ENCODE measurements at places on chromosomes 4 and X.

DNA sequence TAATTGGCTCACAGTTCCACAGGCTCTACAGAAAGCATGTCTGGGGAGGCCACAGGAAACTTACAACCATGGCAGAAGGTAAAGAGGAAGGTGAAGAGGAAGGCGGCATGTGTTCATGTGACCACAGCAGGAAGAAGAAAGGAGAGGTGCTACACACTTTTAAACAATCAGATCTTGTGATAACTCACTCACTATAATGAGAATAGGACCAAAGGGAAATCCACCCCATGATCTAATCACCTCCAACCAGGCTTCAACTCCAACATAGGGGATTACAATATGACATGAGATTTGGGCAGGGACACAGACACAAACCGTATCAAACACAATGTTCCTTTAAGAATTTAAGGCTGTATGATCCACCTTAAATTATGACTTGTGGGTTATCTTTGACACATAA is 10.5 kb upstream of the PGM2 start:
- no peak for DNase-seq

- DNase-seq, result no peak
Observed at GRCh38 chr4:18252052-18252451, 230.5 kb upstream of the LCORL start.

DNA sequence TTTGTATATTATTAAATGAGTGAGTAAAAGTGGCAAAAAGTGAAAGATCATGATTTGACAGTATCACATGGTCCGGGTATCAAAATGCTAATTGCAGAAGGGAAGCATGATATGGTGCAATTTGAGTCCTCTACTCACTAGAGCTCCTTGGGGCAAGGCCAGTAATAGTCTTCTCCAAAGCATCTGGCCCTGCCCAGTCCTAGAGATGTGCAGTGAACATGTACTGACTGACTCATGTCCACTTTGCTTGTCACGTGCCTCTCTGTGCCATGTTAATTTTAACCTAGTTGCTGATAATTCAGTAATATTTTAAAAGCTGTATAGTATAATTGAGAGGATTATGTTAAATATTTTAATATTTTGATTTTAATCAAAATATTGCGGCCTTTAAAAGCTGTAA is 54.6 kb upstream of the TENM3 start:
- peak; percentile 47 for DNase-seq

- DNase-seq, result peak; percentile 70
Observed at GRCh38 chr4:140300271-140300970, 73.0 kb upstream of the SCOC start.

DNA sequence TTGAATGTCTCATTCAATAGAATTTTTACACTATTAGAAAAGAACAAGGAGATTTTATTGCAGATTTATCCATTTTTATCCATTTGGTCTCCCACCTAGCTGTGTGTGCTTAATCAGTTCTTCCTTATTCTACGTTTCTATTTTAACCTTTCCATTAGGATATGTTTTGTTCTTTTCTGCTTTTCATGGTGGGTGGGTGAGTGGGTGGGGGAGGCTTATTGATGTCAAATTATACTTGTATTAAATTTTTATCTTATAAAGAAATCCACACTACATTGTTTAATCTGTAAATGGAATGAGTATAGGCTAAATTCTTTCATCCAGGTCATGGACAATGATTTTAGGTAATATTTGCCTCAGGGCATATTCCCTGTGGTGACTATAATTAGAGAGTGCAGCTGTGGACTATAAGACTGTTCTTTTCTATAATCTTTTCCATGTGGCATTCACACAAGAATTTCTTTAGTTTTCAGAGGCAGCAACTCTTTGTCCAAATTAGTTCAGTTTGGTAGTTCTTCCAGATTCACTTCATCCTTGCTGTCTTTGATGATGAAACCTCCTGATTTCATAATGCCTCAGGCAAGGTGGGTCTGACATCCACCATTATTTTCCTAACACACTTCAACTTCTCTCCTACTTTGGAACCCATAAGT is 2451.8 kb downstream of the PCDH7 start:
- no peak for DNase-seq

GRCh38 chr4:23897564-23898109 is 7.8 kb upstream of the PPARGC1A start:
- no peak for DNase-seq

GRCh38 chr4:25223802-25224375 is 9.9 kb upstream of the PI4K2B start:
- peak; percentile 12 for DNase-seq

DNA sequence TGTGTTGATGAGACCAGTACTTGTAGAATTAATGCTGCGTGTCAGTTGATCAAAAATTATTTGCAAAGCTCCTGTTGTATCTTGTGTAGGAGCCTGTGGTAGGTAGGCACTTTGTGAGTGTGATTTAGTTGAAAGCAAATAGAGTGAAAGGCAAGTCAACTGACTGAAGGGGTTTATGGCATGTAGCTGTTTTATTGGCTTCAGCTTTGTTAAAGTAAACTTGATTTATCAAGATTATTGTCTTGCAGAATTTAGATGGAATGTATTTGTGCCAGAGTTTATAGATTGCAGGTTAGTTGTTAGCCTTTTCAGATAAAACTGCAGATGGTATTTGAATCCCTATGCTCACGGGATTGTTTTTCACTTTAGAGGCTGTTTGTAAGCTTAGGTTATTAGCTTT is 128.0 kb downstream of the FRAS1 start:
- no peak for DNase-seq

DNA sequence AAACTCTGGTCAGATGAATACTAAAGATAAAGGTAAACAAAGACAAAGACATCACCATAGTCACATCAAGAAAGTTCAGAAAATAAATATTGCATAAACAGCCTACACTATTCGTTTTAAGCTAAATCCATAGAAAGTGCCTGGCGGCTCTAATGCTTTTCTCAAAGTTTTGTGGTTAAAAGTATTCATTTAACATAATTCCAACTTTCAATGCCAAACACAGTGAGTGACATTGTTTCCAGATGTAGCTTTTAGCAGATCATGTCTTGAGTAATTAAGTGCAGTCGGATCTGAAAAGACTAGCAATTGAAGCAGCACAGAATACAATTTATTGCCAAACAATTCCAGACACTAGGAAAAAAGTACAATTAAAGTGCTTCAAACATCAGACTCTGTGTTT is 287.1 kb upstream of the ADGRL3 start:
- peak; percentile 21 for DNase-seq

GRCh38 chrX:27796640-27797257 is 11.0 kb upstream of the MAGEB10 start:
- DNase-seq, result no peak

DNA sequence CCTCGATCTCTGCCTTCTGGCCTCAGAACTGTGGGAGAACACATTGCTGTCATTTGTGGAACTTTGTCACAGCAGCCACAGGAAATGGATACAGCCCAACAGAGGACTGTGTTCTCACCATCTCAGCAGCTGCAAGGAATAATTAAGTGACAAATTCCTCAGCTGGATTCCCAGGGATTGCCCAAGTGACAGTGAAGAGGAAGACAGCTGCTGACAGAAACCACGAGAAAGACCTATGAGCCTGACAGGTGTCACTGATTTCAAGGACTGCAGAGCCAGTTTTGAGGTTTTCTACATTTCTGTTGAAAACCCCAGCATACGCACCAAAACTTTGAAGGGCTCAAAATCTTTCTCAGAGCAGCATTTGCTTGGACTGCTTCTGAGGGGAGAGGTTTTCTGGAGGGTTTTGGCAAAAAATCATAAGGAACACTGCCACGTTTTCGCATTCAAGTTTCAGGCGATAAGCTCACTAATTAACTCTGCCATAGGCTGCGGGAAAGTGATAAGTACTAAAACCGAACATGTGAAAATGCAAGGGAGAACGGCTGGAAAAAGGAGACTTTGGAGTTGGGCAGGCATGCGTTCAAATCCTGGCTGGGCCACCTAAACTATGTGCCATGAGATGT is 88.8 kb downstream of the DRD5 start:
- DNase-seq, result no peak

DNA sequence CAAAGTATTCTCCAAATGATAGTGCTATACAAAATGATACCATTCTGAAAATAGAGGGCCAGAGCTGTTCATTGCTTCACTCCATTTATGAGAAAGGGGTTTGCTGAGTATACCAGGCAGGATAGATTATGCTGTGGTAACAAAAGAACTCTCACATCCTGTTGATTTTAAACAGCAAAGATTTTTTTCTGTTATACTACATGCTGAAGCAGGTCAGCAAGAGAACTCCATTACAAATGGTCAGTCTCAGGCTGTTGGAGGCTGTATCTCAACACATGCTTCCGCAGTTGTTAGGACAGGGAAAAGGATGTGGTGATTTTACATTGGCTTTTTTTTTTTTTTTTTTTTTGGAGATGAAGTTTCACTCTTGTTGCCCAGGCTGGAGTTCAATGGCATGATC is 13.7 kb upstream of the KLHL5 start:
- DNase-seq, result no peak

Data from fibroblast of upper back skin (primary cell).